LNCaP clone FGC (cell line): ENCODE measurements at places on chromosomes 6 and 20.

GRCh38 chr20:57244627-57245214 is 21.7 kb downstream of the BMP7 start:
- no peak for DNase-seq

DNA sequence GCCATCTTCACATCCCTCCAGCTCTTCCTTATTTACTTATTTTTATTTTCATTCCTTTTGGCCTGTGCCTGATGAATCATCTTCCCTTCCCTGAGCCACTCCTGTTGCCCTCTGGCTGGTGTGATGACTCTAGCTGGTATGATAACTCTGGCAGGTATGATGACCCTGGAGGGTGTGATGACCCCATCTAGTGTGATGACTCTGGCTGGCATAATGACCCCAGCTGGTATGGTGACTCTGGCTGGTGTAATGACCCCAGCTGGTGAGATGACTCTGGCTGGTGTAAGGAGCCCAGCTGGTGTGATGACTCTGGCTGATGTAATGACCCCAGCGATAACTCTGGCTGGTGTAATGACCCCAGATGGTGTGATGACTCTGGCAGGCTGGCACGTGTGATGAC is 426.8 kb downstream of the QKI start:
- no peak for DNase-seq

DNA sequence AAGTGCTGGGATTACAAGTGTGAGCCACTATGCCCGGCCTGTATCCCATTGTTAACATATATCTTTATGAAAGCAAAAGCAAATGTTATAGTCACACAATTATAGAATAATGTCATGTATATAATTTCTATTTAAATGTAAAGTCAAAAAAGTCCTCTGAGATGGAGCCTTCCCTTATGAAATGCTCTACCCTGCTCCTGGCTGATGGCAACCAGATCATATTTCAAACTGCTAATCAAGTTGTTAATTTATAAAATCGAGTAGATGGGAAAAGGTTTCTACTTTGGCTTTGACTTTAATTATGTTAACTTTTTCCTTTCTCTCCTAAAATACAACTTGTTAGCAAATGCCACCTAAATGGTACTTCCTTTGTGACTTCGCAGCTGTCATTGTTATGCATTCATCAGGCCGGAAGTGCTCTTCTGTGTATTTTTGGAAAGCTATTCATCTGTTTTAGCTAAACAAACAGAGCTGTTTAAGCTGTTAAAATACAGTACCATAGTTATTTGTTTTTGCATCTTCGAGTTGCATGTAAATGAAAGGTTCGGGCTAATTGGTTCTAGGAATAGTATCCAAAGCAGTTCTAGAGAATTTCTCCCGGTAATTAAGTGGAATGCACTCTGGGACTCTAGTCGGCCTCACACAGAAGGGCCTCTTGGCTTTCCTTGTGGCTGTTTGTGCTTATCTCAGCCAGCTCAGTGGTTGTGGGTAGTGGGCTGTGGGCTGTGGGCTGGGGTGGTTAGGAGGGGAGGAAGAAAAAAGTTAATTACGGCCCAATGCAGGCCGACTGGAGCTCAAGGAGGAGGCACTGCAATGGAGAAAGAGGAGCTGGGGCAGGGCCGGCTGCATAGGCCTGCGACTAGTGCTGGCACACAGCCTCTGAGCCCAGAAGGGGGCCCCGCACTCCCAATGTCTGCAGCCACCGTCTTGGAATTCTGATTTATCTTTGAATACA is 34.8 kb downstream of the SLC35D3 start:
- no peak for DNase-seq

DNA sequence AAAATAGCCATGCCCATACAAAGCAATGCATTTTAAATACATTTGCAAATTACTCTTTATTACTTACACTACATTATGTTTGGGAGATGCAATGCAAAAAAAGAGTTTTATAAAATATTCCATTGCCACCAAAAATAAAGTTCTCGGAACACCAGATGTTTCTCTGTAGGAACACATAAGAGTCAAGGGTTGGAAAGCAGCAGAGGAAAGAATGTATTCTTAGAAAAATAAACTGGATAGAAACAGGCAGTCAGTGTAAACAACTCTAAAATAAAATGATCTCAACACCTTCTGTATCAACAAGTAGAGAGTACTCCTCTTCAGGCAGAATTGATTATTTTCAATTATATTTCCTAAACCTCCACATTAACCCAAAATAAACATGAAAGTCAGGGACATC is 28.1 kb downstream of the KIF13A start:
- DNase-seq: no peak

- no peak for DNase-seq
These were observed 12.5 kb upstream of the ETV7 start for GRCh38 chr6:36399970-36400369.

GRCh38 chr20:32582659-32583580 is 2.2 kb downstream of the NOL4L start:
- no peak for DNase-seq

- no peak for DNase-seq
These were observed 42.2 kb downstream of the GFOD1 start for GRCh38 chr6:13445005-13445743.
